ENCODE measurements at places on chromosomes 7 and 10. TPM values are rescaled to one million over a fixed set of nuclear protein-coding genes. Genes with fewer than 3 reads are reported as not detected.
A peak's percentile ranks its signal among the peaks of the same experiment; 100 is the strongest.

- H3K4me3 ChIP-seq, result no peak overlapping the region
- no peak overlapping the region for H3K27ac ChIP-seq
- no peaks in the 10 kb centered on the region for H3K4me1 ChIP-seq
- DNase-seq, result no peak
Measured at GRCh38 chr7:118420888-118421287, 196.4 kb downstream of the ANKRD7 start.

Gene FAM149B1
- 25.0 TPM for total RNA-seq

DNA sequence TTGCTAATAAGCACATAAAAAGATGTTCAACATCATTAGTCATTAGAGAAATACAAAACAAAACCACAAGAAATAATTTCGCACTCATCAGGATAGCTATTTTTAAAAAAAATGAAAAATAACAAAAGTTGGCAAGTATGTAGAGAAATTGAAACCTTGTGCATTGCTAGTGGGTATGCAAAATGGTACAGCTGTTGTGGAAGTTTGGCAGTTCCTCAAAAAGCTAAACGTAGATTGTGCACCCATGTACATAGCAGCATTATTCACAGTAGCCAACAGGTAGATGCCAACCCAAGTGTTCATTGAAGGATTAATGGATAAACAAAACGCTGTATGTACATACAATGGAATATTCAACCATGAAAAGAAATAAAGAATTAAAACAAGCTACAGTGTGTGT is 35.3 kb upstream of the STARD3NL start:
- no peaks in the 10 kb centered on the region for H3K4me1 ChIP-seq
- no peak for DNase-seq
- H3K27ac ChIP-seq, result no peak overlapping the region

Gene MYH16
- total RNA-seq, result not detected

- H3K4me1 ChIP-seq, result peaks cover under 1% of the 10 kb centered on the region
- no peak overlapping the region for H3K27ac ChIP-seq
- H3K36me3 ChIP-seq, result no peaks in the 10 kb centered on the region
- DNase-seq, result no peak
- H3K4me3 ChIP-seq, result no peak overlapping the region
Measured at GRCh38 chr10:55019439-55019838, 218.4 kb upstream of the PCDH15 start.

Gene MPP7
- total RNA-seq, result 11.8 TPM

Gene AVPI1
- 7.8 TPM for total RNA-seq

DNA sequence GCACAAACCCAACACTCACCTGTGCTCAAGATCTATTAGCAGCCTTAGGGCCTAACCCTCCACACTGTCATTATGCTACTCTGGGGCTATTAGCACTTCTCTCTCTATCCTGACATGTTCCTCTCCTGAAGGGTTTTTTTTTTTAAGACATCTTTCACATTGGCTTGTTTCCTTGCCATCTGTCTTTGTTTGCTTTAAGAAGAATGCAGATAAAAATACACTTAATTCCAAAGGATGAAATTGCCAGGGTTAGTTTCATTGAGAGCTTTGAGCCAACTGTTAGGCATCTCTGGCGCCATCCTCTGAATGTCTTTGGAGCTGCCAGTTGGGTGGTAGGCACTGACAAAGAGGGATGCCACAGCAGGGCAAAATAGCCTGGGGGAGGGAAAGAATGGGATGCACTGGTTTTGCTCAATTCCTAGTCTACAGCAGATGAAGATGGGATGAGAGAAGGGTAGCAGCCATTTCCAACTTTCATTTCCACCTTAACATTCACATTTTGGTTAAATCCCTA is 399.2 kb downstream of the SORCS1 start:
- peaks cover 10% of the 10 kb centered on the region for H3K4me1 ChIP-seq
- DNase-seq, result no peak
- peak overlapping the region; percentile 4 for H3K27ac ChIP-seq
- H3K36me3 ChIP-seq, result no peaks in the 10 kb centered on the region

- no peak overlapping the region for H3K27ac ChIP-seq
- H3K36me3 ChIP-seq, result no peaks in the 10 kb centered on the region
- no peaks in the 10 kb centered on the region for H3K27me3 ChIP-seq
- H3K4me3 ChIP-seq, result no peak overlapping the region
- DNase-seq, result no peak
- peaks cover 10% of the 10 kb centered on the region for H3K4me1 ChIP-seq
Measured at GRCh38 chr10:68553138-68553537, 7.0 kb upstream of the TET1 start.

Gene CFAP69
- total RNA-seq, result 4.4 TPM
